Stimulated activated CD8-positive, alpha-beta memory T cell treated with anti-CD3 and anti-CD28 coated beads, Interleukin-4, amount 100 ng/mL, for 4 hours (primary cell): ENCODE measurements at places on chromosomes 16 and 17.

DNA sequence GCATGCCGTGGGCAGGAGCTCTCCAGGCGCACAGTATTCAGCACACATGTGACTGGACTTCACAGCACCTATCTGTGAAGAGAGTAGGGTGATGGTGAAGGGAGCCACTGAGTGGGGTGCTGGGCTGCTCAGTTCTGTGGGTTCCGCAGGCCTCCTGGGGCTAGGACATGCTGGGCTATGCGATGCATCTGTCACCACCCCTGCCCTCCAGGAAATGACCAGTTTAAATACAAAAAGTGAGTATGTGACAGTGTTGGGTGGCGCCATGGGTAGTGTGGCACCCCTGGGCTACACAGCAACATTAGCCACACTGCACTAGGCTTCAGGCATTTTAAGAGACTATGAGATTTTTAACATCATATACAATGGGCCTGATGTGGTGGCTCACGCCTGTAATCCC is 28.6 kb downstream of the MYLK3 start:
- DNase-seq, result no peak

GRCh38 chr16:6884002-6884401 is 448.6 kb upstream of the RBFOX1 start:
- DNase-seq, result no peak

DNA sequence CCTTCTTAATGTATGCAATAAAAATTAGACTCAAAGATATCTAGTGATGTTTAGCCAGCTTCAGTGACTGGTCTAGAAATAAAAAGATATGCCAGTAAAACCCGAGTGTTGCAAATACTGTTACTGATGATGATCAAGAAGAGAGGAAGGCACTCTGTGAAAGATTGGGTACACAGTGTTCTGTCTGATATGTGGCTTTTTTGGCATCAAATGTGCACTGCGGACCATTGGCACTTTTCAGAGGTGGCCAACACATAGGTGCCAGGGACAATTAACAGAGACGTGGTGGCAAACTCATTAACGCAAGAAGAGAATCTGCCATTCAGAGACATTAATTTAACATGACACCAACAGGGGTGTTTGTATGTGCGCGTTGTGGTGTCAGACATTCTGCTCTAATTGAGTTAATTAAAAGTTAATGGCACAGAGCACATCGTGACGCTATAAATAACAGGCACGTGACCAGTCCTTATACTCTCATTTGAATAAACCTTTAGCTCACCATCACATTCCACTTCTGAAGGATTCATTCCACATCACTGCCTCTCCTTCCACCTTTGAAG is 549.3 kb upstream of the HSBP1 start:
- DNase-seq, result no peak

- DNase-seq, result no peak
Measured at GRCh38 chr16:56269281-56269680, 78.0 kb downstream of the GNAO1 start.

DNA sequence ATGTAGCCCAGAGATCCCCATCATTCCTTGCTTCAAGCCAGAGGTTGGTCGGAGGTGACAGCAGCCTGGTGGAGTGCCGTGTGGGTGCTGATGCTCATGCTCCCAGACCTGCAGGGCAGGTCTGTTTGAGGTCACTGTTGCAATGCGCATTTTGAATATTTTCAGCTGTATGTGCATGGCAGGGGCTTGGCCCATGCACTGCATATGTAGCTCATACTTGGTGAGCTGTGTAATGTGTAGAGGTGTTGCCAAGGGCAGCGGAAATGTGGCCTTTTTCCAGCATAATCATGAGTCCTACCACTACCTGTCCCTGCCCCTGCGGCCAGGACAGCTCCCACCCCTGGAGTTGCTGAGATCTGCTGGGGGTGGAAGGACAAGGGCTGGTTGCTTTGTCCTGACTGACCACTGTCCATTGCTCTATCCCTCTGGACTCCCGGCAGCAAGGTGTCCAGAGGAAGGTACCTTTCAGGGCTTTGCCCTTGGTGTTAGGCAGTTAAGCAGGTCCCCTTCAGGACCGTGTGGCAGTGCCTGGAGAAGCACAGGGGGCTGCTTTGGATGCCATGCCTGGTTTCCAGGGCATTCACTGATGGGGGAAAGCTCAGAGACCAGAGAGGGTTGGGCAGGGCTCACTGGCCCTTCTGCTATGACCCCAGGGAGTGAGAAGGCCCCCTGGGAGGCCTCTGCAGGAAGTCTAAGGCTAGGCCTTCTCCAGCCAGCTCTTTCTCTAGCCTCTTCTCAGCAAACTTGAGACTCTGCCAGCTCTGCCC is 215.2 kb downstream of the NTN1 start:
- no peak for DNase-seq

DNA sequence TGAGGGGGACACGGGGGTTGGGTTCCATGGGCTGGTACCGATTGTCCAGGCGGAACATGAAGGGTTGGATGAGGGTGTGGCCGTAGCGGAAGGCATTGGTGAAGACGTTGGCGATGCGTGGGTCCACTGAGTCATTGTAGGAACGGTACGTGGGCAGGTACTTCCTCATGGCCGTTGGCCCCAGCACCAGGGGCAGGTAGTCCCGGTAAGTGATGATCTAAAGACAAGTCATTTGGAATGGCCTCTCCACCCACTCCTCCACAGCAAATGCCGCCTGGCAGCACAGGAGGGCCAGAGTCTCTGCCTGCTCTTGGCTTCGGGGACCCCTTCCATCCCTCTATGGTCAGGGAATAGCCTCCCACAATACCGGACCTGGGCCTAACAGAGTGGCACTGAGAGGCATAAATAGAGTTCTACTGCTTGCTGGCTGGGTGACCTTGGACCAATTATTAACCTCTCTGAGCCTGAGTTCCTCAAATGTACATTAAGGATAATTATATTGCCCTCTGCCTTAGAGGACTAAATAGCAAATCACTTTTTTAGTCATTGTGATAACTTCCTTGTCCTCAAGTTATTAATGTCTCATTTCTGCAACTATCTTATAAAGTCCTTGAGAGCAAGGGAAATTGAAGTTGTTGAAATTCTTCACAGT is 7.2 kb downstream of the MPO start:
- DNase-seq, result no peak

DNA sequence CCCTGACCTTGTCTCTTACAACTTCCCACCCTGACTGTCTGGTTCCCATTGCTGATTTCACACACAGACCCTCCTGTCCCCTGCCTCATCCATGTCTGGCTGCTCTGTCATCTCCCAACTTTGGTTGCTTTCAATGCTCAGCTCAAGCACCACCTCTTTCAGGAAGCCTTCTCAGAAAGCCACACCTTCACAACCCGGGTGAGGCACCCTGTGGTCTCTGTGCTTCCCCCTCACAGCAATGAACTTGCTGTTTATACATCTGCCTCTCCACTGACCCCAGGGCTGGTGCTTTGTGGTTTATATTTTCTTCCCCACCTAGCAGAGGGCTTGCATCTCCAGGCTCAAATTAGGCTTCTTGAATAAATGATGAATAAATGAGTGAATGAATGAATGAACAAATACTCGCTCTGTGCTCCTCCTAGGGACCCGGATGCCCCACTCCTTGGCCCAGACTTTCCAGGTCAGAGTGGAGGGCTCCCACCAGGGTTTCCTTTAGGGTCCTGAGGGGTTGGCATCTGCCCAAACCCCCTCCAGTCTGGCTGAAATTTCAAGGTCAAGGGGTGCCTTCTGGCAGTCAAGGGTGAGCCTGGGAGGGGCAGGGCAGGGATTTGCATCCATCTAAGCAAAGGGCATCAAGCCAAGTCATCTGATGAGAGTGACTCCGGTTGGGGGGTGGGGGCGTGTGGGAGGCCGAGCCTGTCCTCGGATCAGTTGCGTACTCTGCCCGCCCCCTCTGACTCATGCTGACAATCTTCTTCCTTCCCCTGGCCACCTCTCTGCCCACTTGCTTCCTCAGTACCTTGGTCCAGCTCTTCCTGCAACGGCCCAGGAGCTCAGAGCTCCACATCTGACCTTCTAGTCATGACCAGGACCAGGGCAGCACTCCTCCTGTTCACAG is at the start of gene ITGAX:
Gene ITGAX, plus strand, starts transcription at position 783 of the 898 bp plus-strand sequence. Its CDS starts 79 bp downstream, at position 862.
- peak; percentile 28 for DNase-seq

GRCh38 chr17:57676543-57676942 is 68.6 kb downstream of the CCDC182 start:
- no peak for DNase-seq

- no peak for DNase-seq
Measured at GRCh38 chr16:69253870-69254341, 57.2 kb upstream of the VPS4A start.

- no peak for DNase-seq
Measured at GRCh38 chr17:6651919-6652452, 424 bp downstream of the C17orf100 start.

GRCh38 chr17:61669522-61669921 is 78.5 kb upstream of the NACA2 start:
- DNase-seq, result no peak

DNA sequence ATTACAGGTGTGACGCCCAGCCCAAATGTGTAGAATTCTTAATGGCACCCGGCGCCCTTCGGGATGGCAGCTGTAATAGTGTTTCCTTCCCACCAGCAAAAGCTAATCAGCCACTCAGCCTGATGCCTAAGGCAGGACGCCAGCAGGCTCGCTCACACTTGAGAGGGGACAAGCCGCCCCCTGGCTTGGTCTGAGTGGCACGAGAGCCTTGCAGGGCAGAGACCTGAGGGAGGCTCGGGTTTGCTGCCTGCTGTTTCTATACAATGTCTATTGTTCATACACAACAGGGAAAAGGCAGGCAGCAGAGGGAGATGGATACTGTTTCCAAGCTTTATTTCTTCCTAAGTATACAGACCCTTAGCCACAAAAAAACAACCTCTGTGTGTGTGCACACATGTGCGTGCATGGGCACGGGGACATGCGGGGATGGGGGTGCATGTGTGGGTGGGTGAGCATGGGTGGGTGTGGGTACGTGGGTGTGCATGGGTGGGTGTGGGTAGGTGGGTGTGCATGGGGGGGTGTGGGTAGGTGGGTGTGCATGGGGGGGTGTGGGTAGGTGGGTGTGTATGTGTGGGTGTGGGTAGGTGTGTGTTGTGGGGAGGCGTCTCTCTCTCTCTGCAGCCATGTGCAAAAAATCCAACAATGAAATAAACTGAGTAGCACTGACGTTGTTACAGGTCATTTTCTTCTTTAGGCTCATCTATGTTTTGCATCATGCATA is 10.0 kb downstream of the SLC38A8 start:
- DNase-seq, result no peak

GRCh38 chr16:77386831-77387814 is 47.7 kb downstream of the ADAMTS18 start:
- no peak for DNase-seq

GRCh38 chr16:2471016-2471652 is at the start of gene NTN3:
Gene NTN3 (plus strand): TSS chr16:2471297. CDS start chr16:2471702, 405 bp downstream.
- DNase-seq, result no peak

- no peak for DNase-seq
Measured at GRCh38 chr16:67181346-67181745, 2.4 kb downstream of the MATCAP1 start.

DNA sequence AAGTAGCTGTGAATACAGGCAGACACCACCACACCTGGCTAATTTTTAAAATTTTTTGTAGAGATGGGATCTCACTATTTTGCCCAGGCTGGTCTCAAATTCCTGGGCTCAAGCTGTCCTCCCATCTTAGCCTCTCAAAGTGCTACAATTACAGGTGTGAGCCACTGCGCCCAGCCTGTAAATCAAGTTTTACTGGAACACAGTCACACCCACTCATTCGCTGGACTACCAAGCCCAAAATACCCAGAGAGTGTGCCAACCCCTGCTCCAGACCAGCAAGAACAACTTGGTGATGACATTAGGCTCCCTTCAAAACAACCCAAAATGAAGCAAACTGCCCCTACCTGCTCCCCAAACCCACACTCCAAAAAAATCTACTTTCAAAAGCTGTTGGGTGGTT is 36.0 kb downstream of the TVP23A start:
- no peak for DNase-seq

DNA sequence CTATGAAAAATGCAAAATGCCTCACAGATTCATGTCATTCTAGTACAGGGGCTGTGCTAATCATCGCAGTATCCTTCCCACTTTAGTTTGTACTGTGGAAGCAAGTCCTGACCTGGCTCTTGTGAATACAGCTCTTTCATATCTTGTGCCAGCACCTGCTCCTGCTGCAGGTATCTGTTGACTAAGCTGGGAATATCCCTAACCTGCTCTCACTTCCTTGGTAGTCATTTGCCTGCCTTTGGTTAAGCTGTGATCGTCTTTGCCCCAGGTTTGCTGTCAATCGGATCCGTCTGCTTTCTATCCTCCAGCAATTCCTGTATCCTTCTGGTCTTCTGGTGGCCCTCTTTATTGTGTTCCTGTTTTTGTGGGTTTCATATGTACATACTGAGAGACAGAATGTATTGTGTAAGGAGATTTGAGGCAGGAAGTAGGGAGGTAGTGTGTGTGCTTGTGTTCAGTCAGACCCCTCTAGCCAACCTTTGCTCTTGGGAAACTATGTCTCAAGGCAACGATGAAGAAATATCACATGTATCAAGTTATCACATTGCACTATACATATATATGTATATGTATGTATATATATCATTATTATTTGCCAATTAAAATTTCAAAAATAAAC is 7.7 kb upstream of the GINS3 start:
- DNase-seq, result no peak

DNA sequence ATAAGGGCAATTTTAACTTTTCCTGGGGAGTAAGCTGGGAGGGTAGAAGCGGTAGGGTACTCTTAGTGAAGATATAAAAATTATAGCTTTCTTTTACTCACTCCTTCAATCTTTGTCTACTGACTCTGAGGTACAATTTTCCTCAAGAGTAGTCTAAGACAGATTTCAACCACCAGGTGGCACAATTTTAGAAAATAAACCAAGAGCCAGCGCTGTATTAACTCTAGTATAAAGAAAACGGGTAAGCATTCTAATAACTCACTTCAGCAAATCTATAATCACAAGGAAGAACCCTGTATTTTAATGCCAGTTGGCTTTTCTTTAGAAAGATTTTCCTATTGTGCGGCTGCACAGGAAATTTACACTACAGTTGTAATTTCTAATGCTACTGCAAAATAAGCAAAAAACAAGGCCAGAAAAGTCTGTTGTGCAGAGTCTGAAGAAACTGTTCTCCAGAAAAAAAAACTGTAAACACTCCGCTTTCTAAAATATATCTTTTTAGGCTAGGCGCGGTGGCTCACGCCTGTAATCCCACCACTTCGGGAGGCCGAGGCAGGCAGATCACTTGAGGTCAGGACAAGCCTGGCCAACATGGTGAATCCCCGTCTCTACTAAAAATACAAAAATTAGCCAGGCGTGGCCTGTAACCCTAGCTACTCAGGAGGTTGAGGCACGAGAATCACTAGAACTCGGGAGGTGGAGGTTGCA is 1.9 kb downstream of the CMC2 start:
- DNase-seq, result no peak

- DNase-seq, result no peak
Measured at GRCh38 chr17:64777415-64778239, 115.5 kb upstream of the SMURF2 start.

GRCh38 chr16:19997734-19998133 is 76.0 kb downstream of the GPR139 start:
- DNase-seq, result no peak

GRCh38 chr16:52634104-52634503 is 87.2 kb upstream of the TOX3 start:
- DNase-seq, result no peak

- no peak for DNase-seq
Measured at GRCh38 chr16:57528499-57529390, 7.6 kb downstream of the CCDC102A start.
